CD4-positive, alpha-beta T cell treated with Interferon alpha-2 for 1 hour (primary cell): ENCODE measurements at places on chromosomes 12 and 14.

GRCh38 chr12:67080637-67081036 lies 188.5 kb upstream of the CAND1 start:
- DNase-seq = no peak

DNA sequence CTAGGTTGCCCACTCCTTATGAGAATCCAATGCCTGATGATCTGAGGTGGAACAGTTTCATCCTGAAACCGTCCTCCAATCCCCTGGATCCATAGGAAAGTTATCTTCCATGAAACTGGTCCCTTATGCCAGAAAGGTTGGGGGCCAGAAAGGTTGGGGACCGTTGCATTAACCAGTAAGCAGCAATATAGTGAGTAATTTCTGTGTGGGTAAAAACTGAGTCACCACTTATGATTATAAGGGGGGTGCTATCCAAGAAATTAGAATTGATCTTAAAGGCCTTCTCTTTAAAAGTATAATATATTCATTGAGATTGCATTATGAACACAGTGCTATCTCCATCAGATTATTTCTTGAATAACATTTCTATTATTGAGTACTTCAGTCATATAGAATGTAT lies 97.2 kb downstream of the PCNX1 start:
- no peak for DNase-seq

GRCh38 chr12:104378427-104378826 lies 74.9 kb downstream of the EID3 start:
- DNase-seq = no peak

GRCh38 chr14:93549595-93549994 lies 118.9 kb downstream of the UNC79 start:
- no peak for DNase-seq

DNA sequence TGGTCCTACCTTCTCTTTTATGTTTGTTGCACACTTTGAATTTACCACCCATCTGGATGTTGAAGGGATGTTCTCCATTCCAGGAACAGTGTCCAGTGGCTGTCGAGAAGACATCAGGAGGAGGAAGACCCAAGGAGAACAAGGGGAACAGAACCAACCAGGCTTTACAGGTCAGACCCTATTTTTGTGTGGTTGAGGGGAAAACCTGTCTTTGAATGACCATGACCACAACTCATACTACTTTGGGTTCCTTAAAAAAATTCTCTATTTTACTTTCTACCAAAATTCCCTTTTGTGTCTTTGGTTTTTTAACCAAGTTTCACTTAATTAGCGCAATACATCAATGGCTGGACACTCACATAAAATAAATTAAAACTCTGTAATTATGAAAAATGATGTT lies 78.7 kb downstream of the PLXNC1 start:
- no peak for DNase-seq
